ENCODE measurements at places on chromosomes 2 and 18.

DNA sequence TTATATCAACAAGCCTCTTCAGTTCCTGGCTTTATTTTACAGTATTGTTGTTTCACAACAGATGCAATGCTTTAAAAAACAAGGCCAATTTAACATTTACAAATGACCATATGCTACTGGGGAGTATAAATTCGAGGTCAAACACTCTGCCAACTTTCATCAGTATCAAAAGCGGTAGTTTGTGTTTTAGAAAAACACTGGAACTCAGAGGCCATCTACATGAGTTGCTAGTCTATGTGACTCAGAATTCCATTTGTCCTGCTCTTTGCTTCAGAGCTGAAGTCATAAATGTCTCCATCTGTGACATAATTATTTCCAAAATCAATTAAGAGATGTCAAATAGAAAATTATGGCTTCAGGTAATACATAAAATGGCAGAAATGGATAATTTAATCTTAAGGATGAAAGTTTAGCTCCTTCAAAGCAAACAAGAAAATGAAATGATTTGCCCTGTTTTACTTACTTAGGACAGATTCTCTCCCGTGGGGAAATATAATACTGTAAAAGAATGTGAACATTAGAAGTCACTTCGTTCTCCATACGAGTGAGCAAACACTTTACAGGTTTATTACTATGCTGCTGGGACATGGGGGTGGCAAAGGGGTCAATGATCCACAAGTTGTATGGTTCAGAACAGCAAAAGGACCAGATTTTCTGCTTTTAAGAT lies 3.7 kb downstream of the MEX3C start:
- no peak for DNase-seq

- DNase-seq = no peak
Measured at GRCh38 chr2:64317707-64318475, 136.1 kb upstream of the LGALSL start.

DNA sequence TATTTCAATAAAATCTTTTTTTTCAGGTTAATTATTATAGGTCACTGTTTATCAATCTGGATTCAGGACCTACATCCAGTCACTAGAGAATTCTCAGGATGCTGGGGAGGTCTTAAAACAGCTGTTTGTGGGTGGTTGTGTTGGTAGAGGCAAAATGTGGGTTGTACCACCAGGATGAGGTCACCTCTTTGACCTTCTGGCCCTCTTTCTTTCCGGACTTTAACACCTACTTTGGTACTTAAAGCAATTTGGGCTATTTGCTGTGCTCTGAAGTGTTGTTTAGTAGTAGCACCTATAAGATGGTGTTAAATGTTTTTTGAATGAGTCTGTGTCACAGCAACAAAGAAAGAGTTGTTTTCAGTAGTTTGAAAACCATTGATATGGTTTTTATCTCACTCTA lies 14.6 kb downstream of the EML4 start:
- no peak for DNase-seq

DNA sequence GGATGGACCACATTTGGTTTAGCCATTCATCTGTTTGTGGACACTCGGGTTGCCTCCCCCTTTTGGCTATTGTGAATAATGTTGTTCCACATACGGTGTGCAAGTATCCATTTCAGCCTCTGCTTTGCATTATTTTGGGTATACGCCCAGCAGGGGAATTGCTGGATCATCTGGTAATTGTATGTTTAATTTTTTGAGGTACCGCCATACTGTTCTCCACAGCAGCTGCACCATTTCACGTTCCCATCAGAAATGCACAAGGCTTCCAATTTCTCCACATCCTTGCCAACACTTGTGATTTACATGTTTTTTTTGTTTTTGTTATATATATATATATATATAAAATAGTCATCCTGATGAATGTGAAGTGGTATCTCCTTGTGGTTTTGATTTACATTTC lies 54.6 kb upstream of the TWIST2 start:
- DNase-seq = no peak

- peak; percentile 54 for DNase-seq
Measured at GRCh38 chr18:2985628-2986027, 27.3 kb downstream of the LPIN2 start.

DNA sequence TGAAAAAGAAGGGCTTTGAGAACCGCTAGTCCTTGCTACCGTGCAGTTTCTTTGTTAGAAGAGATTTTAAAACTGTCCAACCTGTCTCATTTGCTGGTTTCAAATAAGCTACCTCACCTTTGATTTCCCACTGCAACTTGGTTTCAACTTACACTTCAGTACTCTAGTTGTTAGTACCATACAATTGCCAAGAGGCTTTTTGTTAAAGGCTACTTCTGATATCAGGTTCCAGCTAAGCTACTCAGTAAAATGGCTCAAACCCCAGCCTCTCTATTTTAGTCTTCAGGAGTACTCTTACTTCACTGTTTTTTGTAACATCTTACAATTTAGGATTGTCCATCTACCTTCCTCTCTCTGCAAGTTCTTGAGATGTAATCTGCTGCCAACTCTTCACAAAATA lies 91.6 kb downstream of the INO80D start:
- no peak for DNase-seq

- no peak for DNase-seq
Measured at GRCh38 chr2:14011190-14011589, 621.3 kb upstream of the LRATD1 start.

- no peak for DNase-seq
Measured at GRCh38 chr2:206031950-206032567, 53.9 kb downstream of the INO80D start.

- DNase-seq = no peak
Measured at GRCh38 chr2:56185101-56185581, 1.4 kb downstream of the CCDC85A start.

- no peak for DNase-seq
Measured at GRCh38 chr2:62291052-62291451, 95.1 kb downstream of the B3GNT2 start.

DNA sequence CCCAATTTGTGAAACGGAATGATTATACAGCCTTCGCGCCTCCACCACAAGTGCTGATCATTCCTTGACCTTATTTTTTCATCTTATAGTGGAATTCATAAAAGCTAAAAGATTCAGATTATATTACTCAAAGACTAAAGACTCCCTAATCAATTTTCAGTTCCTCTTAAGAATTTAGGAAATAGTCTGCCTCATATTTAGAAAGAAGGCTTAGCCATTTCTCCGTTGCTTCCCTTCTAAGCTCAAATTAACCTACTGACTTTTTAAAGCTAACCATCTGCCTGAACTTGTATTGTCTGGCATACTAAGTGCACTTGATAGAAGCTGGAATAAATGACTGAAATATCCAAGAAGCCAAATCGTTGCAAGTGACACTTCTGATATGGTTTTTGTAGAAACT lies 44.7 kb downstream of the HNRNPLL start:
- no peak for DNase-seq

DNA sequence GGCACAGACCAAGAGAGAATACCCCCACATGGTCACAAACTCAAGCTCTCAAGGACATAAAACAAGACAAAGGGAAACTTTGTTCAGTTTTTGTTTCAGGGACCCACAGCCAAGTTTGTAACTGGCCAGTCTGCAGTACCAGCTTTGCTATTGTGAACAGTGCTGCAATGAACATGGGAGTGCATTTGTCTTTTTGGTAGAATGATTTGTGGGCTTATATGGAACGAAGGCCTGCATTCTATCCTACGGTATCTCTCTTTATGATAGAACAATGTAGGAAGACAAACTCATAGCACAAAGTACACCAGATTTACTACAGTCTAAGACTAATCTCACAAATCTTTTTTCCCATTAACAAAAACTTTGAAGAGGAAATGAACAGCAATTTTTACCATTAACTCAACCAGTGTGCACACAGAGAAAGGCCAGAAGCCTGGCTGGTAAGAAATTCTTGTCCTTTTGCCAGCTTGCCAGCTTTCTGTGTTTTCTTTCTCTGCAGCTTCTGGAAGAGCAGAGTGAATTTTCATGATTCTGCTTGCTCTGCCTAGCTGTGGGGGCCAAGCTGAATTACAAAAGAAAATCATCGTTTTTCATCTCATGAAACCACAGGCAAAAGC lies 37.1 kb upstream of the FEZ2 start:
- DNase-seq = no peak

Measured in suppressor macrophage treated with lipopolysaccharide for 4 hours (primary cell).